Urinary bladder (tissue), 4 donors: ENCODE measurements at places on chromosomes 16 and 17. TPM values are rescaled to one million over a fixed set of nuclear protein-coding genes. Genes with fewer than 3 reads are reported as not detected.

- DNase-seq: no peak
Measured at GRCh38 chr16:81756615-81757356, 22.3 kb upstream of the PLCG2 start.

GRCh38 chr17:19009970-19010369 lies 5.4 kb upstream of the FAM83G start:
- DNase-seq: no peak

DNA sequence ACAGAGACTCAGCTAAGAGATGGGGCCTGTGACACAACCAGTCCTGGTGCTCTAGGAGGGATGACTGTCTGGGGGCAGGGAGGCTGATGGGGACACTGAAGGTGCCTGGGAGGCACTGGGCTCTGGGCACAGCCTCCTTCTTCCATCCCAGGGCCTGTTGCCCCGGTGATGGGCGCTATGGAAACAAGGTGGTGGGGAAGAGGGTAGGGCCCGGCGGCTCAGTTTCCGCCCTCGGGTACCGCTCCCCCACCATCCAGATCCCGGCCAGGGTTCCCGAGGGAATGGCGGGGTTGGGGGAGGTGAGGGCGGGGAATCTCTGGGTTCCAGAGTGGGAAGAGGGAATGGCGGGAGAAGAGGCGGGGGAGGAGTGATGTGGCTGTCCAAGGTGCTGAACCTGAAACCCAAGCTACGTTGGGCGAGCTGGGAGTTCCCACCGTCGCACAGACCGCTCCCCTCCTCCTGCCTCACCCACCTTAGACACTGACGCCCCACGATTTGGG lies 981 bp downstream of the KCNH4 start:
- no peak for DNase-seq

DNA sequence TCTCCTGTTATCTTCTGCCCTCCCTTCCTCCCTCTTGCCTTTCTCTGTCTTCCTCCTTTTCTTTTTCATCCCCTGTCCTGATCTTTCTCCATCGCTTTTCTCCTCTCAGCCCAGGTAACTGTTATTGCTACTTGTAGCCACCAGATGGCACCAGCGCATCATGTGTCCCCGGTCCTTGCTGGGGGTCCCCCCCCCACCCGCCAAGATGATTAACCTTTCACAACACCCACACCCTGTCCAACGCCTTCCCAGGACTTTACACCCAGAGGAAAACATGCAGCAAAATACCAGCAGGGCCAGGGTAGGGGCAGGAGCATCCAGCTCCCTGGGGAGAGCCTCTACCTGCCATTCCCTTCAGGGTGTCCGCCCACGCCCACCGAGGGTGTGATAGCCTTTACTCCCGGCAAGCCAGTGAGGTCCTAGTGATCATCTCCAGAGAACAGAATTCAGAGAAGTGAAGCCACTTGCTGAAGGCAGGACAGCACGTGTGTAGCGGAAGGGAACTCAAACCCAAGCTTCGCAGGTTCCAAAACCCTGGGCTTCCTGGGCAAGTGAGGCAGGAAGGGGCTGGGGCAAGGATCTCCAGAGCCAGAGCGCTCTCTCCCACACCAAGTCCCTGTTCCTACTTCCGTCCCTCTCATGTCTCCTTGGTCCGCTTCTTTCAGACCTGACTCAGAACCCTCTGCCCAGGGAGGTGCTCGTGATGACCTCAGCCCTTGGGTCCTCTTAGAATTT lies 13.4 kb upstream of the TAC4 start:
- no peak for DNase-seq

DNA sequence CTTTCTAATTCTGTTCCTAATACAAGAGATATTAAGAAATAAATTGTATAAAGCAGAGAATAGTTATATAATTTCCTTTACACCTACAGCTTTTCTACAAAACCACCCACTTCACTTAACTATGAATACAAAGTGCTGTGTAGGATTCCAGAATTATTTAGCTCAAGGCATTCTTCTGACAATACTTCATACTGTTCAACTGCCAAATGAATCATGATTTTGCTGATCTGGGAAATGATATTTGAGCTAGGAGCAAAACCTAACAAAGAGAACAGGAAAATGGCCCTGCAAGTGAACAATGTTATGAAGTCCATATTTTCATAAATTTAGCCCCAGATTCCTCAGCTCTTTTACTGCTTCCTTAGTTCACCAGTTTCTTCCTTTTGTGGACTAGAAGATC lies 12.9 kb downstream of the BBS2 start:
- DNase-seq: no peak

DNA sequence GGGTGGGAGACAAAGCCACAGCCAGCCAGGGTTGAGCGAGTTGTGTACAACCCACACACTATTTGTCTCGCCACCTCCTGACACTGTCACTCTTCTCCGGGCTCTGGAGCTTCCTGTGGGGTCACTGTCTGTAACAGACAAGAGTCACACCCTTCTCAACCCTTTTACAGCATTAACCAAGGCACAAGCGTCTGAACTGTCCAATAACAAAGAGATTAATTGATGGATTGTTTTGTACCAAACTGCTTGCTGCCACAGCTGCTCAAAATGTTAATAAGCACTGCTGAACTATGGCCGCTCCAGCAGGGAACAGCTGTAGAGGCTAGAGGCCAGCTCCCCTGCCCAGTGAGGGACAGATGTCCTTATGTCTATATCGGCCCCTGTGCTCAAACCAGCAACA lies 25.2 kb upstream of the HYDIN start:
- DNase-seq: no peak

CD300E gene
- 0.42 TPM for total RNA-seq

DNAH9 gene
- 0.79 TPM for total RNA-seq

RNF222 gene
- not detected for total RNA-seq

DNA sequence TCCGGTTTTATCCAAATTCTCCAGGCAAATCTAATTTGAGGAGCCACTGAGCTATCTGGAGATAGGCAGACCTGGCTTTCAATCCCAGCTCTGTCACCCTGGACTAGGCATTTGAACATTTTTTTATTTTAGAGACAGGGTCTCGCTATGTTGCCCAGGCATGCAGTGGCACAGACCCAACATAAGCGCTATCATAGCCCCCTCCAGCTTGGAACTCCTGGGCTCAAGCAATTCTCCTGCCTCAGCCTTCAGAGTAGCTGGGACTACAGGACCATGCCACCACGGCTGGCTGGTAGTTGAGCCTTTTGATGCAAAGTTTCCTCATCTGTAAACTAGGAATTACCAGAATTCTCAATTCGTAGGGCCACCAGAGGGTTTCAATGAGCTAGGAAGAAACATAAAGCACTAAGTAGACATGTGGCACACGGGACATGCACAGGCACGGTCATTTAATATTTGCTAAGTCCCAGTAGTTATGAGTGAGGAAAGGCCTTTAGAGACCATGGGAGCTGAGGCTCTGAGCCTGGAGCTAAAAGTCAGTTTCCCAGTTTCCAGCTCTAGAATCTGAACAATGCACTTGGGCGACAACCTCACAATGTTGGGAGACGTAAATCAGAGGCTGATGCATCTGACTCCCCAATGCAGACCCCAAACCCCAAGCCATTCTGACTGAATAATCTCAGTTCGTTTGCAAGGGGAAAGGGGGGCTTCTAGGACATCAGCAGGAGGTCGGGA lies 1.1 kb downstream of the ELOB start:
- no peak for DNase-seq

DNA sequence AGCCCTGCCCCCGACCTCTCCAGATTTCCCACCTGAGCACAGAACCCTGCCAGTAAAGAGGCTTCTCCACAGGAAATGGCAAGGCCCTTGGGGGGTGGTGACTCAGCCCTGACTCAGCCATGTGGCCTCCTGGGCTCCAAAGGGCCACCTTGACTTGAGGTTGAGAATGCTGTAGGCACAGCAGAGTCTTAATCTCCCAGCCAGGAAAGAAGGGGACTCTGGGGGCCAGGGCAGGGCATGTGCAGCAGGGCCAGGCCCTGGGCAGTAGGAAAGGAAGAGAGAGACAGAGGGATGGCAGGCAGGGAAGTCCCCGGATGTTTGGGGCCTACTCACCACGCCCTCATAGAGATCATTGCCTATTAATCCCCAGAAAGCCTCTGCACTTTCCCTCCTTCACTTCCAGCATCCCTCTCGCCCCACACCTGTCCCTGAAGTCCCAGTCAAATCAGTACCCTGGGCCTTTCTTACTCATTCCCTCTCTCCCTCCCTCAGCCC lies 4.8 kb upstream of the ITGA3 start:
- no peak for DNase-seq

KCNH4 gene
- 0.79 TPM for total RNA-seq

DNA sequence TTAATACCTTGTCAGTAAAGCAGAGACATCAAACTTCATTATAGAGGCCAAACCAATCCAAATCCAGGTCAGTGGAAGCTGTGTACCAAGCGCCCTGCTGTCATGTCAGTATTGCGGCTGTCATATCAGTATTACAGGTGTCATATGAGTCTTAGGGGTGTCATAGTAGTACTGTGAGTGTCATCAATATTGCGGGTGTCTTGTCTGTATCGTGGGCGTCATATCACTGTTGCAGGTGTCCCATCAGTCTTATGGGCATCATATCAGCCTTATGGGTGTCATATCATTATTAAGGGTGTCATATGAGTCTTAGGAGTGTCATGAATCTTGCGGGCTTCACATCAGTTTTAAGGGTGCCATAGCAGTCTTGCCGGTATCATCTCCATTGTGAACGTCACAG lies 6.0 kb upstream of the PRDM7 start:
- DNase-seq: no peak

DNA sequence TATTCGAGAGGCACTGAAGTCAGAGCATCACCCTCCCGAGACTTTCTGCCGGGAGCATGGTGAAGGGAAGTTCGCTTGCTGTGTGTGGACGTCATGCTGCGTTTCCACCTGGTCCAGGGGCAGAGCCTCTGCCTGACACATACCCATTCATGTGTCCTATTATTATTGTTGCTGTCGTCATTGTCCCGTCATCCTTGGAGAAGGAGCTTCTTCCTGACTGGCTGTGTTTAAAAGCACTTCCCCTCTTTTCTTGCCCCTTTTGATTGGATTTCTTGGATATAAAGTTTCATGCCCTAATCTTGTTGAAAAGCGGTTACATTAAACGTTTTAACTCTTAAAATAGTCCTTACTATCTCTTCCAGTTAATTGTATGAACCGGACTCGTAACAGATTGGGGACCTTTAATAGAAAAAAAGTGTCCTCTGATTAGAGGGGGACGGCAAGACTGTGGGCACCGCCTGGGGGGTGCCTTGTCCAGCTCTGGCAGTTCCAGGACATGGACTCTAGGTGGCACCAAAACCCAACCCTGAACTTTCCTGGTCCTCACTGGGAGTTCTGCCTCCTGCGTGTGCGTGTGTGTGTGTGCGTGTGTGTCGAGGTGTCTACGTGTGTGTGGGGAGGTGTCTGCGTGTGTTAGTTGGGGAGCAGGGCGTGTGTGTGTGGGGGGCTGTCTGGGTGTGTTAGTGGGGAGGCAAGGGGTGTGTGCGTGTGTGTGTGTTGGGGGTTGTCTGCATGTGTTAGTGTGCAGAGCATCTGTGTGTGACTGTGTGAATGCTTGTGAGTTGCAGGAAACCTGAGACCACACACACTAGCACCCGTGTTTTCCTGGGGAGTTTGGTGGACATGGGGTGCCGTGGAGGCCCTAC lies 133.3 kb upstream of the CIBAR2 start:
- no peak for DNase-seq

MYLK3 gene
- 3.1 TPM for total RNA-seq

MAP2K6 gene
- 32.3 TPM for total RNA-seq

GRCh38 chr16:87273471-87274030 lies 43.6 kb downstream of the C16orf95 start:
- DNase-seq: no peak

GRCh38 chr16:66443269-66443652 lies 16.2 kb downstream of the BEAN1 start:
- DNase-seq: no peak

SLC35G3 gene
- total RNA-seq: not detected

PYY gene
- not detected for total RNA-seq

DNA sequence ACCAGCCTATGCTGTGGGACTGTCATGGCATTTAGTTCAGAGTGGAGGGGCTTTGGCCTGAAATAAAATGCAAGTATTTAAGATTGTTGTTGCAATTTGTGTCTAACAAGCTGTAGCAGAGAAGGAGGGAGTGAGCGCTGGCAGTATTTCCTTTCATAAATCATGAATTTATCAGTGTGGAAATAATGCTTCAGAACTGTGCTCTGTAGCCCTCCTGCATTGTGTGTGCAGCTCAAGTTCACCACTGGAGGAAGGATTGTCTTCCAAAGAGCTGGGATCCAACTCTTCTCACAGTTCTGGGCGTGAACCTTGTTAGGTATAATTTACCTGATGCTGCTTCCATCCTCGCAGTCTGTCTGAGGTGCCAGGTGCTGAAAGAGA lies 15.1 kb downstream of the SNX11 start:
- DNase-seq: no peak

PSMD3 gene
- total RNA-seq: 36.0 TPM

GRCh38 chr17:50939795-50940684 lies 73.9 kb upstream of the TOB1 start:
- no peak for DNase-seq

DNA sequence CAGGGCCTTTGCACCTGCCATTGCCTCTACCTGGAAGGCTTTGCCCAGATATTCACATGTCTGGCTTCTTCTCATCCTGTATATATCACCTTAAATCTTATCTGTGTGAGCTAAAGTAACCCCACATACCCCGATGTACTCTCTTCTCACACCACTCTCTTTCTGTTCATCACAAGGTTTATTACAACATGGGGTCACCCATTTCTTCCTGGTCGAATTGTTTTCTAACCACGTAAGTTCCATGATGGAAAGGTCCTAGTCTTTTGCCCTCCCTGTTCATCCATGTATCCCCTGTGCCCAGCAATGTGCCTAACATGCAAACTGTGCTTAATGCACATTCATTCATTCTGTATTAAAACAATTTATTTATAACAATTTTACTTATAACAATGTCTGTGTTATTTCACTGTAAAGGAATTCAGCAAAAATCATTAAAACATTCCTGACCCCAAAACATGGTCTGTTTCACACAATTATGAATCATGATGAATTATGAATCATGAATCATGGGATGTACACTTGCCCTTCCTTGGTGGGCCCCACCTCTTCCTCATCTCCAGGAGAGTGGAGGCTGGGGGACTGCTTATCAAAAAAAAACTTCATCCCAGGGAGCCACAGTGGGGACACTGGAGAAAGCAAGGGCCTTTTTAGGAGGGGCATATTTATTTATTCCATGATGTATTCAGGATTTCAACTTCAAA lies 336.4 kb downstream of the GRIN2A start:
- DNase-seq: no peak

- DNase-seq: no peak
Measured at GRCh38 chr16:85157813-85158742, 45.8 kb upstream of the CIBAR2 start.

DNA sequence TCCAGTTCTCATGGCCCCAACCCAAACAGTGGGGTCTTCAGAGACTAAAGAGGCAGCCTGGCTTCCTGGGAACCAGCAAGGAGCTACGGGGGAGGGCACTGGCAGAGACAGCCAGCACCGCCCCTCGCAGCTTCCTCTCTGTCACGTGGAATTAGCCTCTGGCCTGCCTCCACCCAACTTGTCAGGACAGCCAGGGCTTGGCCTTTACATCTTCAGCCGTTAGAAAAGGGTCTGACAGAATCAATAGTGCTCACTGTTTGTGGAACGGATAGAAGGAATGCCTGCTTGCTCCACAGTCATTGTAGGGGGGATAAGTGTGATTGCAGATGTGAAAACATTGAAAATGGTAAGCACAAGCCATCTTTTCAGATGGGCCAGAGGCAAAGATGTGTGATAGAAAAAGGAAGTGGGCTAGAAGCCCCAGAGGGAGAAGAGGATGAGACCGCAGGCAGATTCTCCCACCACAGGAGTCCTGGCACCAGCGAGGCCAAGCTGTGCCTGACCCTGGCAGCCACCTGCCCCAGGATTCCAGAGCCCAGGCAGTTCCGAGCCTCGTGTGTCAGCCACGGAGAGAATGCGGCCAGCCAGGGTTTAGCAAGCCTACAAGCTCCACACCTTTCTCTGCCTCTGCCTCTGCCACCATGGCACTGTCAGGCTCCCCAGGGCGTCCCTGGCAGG lies 18.6 kb downstream of the GRIN2C start:
- DNase-seq: no peak
